ENCODE measurements at places on chromosomes 5 and 9. TPM values are rescaled to one million over a fixed set of nuclear protein-coding genes. Genes with fewer than 3 reads are reported as not detected.

Gene IFNA13
- total RNA-seq = not detected

Gene SWI5
- total RNA-seq = 46.9 TPM

Gene FOXB2
- total RNA-seq = not detected

Gene ACOT12
- total RNA-seq = not detected

Gene DIRAS2
- total RNA-seq = 0.01 TPM

Gene C9
- total RNA-seq = not detected

Gene F2RL2
- 3.8 TPM for total RNA-seq

Gene PCDHA4
- total RNA-seq = 1.5 TPM

Gene KCNV2
- total RNA-seq = not detected

Gene LECT2
- total RNA-seq = not detected

Gene IL3
- not detected for total RNA-seq

Gene IFNK
- total RNA-seq = not detected

Gene EMB
- 4.6 TPM for total RNA-seq

Gene STK32A
- 0.50 TPM for total RNA-seq

Gene ZNF354C
- 0.65 TPM for total RNA-seq

Gene PRRX2
- total RNA-seq = 8.7 TPM

Gene INSL4
- total RNA-seq = 17.0 TPM

Gene HTR1A
- not detected for total RNA-seq

Gene GPRIN1
- 7.1 TPM for total RNA-seq

Gene ANGPTL2
- total RNA-seq = not detected

Gene CAMK4
- total RNA-seq = 0.11 TPM

Gene PTGR1
- total RNA-seq = 396 TPM

Gene SOX30
- not detected for total RNA-seq

Gene CANX
- total RNA-seq = 342 TPM

Gene MARCHF11
- not detected for total RNA-seq

Gene LVRN
- 0.06 TPM for total RNA-seq

Gene CNTLN
- total RNA-seq = 4.5 TPM

Gene SLC25A2
- not detected for total RNA-seq

Gene DNAJB5
- 5.9 TPM for total RNA-seq

Gene RNF183
- not detected for total RNA-seq

Gene THBS4
- not detected for total RNA-seq

Gene ADGRD2
- total RNA-seq = not detected

Gene POU5F2
- 0.01 TPM for total RNA-seq

Gene IL12B
- total RNA-seq = not detected

Gene PCDHGA8
- 0.06 TPM for total RNA-seq

Gene SEC61B
- total RNA-seq = 365 TPM

Gene PCDHB12
- 0.04 TPM for total RNA-seq

Gene PCDHGA9
- total RNA-seq = 0.07 TPM

Gene CDH6
- 0.09 TPM for total RNA-seq

Gene NRARP
- total RNA-seq = 4.1 TPM

Gene SAXO1
- total RNA-seq = not detected

Gene CDH12
- not detected for total RNA-seq
